ENCODE measurements at places on chromosomes 12 and 14.

GRCh38 chr12:22332202-22332601 lies 2.3 kb downstream of the ST8SIA1 start:
- no peak for DNase-seq

DNA sequence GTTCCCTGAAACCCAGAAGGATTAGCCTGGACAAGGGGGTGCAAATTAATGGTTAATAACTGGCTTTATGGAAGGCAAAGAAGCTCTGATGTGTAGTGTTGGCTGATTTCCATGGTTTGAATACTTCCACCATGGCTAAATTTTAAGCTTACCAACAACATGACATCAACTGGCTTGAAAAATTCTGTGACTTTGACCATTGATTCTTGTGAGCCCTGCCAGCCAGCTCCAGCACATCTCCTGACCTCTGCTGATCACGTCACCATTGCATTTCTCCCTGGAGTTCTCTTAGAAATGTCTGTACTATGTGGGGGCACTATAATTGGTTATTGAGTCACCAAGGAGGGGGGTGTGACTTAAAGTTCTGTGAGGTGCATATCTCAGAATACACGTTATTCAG lies 171.2 kb downstream of the MYRFL start:
- DNase-seq: no peak

GRCh38 chr12:115572440-115572839 lies 705.1 kb downstream of the MED13L start:
- peak; percentile 21 for DNase-seq

- DNase-seq: peak; percentile 74
Measured at GRCh38 chr12:69070319-69071090, 137.5 kb upstream of the CPM start.

DNA sequence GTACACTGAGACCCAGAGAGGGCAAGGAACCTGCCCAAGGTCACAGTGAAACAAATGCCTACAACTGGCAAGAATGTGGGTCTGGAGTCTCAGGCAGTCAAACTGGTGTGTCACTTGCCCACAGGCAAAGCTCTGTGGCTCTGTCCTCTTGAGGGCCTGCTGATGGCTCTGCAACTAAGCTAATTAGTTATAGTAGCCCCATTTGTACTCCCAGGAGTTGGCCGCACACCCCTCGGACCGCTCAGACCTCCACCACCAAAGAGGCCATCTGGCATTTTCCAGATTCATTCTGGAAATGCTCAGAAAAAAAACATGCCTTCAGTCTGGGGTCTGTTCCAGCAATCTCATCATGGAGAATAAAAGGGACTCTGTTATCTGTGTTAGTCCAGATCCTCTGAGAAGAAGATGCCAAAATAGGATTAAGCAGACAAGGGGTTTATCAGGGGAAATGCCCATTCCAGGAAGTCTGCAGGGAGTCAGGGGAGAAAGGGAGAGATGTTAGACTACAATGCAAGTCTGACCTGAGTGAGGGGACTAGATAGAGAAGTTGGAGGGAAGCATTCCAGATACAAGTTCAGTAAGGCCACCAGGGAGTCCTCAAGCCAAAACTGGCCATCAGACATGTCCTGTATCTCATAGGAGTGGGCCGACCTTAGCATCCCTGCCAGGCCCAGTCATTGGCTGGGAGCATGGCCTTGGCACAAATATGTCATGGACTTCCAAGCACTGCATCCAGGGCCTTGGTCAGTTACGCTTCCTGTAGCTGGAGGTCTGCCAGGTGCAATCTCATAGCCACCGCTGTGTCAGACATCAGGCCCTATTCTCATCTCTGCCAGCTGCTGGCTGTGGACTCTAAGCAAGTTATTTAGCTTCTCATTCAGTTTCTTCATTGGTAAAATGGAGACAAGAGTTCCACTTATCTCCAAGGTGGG lies 15.4 kb upstream of the OAS1 start:
- no peak for DNase-seq

GRCh38 chr12:9378430-9378835 lies 170.2 kb upstream of the PZP start:
- DNase-seq: no peak

- DNase-seq: no peak
Measured at GRCh38 chr14:81831128-81831820, 297.6 kb upstream of the SEL1L start.

DNA sequence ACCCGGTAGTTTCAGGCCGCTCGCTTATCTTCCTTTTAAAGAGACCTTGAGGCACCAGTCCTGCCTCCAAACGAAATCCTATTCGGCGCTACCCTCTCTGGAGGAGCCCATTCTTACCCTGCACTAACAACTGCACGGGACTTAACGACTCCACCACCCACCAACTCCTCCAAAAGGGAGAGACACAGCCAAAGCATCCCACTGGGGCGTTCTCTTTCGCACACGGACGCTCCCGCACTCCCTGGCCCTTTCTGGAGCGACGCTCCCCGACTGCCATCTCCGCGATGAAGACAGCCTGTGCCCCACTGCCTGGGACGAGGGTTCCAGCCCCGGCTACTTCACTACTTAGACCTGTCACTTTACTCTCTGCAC lies 650 bp downstream of the GALC start:
- no peak for DNase-seq
